ENCODE measurements at places on chromosomes 6 and 20.
A peak's percentile ranks its signal among the peaks of the same experiment; 100 is the strongest.

GRCh38 chr6:85390105-85390728 lies 59.7 kb upstream of the NT5E start:
- DNase-seq, result no peak

DNA sequence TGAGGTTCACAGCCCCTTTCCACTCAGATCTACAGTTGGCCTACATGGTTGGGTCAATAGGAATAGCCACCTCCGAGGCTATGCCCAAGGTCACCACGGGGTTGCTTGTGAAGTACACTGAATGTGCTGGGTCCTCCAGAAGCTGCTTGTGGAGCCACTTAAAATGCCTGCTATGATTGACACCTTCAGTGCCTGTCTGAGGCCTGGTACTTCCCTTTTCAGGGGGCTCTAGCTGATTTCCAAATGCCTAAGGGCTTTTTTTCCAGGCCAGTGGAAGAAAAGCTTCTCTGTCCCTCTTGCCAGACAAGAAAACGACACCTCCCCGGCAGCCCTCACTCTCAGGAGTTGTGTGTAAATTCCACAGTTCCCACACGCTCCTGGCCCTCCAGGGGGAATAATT lies 6.3 kb upstream of the NXT1 start:
- no peak for DNase-seq

DNA sequence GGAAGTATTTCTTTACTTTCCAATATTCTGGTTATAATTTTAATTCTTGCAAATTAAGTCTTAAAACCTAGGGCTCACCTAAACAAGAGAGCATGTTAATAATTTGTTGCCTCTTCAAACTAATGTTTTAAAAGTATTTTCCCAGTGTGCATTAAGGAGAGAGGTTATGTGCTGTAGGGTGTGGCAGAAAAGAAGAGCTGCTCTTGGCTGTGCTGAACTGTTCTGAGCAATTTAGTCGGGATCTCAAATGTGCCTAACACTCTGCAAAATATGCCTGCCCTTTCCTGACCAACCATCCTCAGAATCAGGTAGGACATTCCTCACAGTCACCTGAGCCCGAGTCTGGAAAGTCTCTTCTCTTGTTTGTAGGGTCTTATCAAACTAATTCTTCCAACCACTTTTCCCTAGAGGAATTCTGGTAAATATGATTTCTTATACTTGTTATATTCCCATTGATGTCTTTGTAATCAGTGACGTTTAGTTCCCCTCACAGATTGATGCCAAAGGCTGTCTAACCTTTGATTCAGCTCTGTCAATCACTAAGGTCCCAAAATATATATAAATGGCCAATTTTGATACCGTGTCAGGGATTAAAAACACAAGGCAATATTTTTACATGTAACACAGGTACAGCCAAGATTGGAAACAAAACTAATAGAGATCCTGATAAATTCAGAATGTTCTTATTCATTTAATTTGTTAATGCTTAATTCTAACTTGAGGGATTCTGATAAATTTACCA lies 298.4 kb downstream of the ADGB start:
- DNase-seq, result no peak

GRCh38 chr20:38272961-38273360 lies 12.4 kb upstream of the KIAA1755 start:
- no peak for DNase-seq

DNA sequence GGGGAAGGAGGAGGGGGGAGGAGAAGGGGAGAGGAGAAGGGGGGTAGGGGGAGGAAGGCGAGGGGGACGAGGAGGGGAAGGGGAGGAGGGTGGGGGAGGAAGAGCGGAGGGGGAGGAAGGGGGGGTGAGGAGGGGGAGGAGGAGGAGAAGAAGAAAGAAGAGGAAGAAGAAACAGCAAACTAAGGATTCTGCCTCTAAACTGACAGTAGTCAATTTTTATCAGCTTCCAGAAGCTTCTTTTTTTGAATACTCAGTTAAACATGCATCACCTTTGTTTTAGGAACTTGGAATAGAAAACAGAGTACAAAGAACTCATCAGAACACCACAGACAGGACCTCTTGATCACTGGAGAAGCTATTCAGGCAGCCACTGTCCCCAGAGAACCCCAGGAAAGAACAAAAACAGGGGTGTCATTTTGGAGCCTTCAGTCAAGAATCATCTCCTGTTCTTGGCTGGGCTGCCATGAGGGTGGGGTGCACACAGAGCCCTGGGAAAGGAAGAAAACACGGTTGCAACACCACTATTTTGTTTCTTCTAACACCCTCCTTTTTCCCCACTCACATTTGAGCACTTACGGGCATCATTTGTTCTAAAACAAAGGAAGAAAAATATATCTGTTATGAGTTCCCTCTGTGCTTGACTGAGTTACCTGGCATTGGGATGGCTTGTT lies 67.4 kb downstream of the TMEM170B start:
- no peak for DNase-seq

GRCh38 chr6:74755778-74756177 lies 450.1 kb downstream of the COL12A1 start:
- no peak for DNase-seq

DNA sequence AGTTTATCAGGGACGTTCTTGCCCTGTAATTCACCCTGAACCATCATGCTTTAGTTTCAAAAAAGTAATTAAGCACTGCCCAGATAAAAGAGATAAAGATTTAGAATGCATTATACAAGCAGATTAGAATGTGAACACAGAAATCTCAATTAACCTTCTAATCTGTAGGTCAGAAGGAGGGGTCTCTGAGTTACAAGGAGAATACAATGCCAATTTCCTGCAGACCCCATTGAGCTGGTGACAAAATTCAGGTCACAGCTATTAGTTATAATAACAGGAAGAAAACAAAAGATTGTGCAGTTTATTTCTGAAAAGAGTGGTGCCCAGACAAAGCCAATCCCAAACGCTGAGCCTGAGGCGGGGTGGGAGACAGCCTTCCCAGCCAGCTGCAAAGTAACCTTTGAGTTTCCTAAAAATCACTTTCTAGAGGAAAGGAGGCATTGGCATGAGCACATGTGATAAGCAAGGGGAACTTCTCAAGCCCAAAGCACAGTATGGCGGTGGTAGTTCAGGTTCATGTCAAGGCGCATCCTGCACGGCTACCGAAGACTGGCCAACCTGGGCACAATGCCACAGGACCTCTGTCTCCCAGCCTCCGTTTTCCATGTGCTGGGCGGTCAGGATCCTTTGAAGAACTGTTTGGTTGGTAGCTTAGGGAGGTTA lies 192.5 kb downstream of the TTLL2 start:
- no peak for DNase-seq

GRCh38 chr6:2103765-2104523 lies 141.5 kb downstream of the GMDS start:
- DNase-seq, result peak; percentile 47

DNA sequence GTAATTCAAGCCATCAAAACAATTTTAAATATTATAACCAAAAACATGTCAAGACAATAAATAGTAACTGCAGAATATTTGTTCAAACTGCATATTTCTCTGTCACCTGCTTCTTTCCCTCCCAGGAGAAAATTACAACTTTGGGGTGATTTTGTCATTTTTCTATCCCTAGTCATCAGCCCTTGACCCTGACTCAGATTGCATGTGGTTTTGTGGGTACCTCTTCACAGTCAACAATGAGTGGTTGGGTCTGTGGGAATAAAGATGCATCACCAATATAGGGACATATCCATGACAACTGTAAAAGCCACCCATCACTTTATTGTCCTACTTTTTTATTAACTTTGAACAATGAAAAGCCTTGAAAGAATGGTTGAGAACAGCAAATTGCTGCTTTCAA lies 7.3 kb downstream of the COL10A1 start:
- DNase-seq, result no peak

DNA sequence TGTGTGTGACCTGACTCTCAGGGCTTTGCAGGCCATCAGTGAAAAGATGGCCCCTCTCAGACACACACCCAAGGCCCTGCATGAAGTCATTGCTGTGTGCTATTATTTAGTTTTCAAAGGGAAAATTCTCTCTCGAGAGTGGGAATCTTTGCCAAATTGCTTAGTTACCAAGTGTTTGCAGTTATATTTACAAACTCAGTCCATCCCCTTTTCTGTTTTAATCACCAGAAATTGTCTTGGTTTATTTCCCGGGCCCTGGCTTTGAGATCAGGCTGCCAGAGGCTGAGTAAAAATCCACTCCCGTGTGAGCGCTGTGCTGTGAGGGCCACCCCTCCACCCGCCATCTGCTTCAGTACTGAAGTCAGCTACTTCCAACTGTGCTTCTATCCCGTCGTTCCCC lies 163.1 kb downstream of the SOD2 start:
- no peak for DNase-seq

DNA sequence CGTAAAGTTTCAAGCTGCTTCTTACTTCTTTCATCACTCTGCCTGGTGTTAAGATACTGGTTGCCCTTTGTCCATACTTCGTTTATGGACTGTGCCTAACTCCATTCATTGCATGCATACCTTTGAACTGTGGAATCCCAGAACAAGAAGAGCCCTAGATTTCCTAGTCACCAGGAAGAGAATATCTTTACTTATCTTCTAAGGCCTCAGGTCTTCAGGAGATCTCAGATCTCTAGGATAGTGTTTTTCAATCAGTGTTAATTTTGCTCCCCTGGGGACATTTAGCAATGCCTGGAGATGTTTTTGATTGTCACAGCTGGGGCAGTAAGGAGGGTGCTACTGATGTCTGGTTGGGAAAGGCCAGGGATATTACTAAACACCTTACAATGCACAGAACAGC lies 35.5 kb upstream of the GJA1 start:
- no peak for DNase-seq

GRCh38 chr20:751761-752160 lies 16.5 kb downstream of the SLC52A3 start:
- no peak for DNase-seq

DNA sequence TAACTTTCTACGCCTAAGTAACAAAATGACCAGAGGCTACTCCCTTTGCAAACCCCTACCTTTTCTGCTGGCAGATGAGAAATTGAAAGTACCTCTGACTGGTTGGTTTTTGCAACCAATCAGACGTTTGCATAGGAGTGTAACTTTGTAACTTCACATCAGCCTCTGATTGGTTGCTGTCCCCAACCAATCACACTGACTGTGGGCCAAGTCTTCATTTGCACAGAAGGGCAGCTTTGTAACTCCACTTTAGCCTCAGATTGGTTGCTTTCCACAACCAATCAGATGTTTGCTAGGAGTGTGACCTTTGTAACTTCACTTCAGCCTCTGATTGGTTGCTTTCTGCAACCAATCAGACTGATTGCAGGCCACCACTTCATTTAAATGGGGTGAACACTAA lies 89.1 kb downstream of the ME1 start:
- DNase-seq, result no peak

- peak; percentile 62 for DNase-seq
Observed at GRCh38 chr6:71886184-71887005, at the start of gene RIMS1. RIMS1 (plus strand) TSS chr6:71886550; CDS start chr6:71887024, 474 bp downstream.

- no peak for DNase-seq
Observed at GRCh38 chr6:40610229-40610628, 23.1 kb upstream of the LRFN2 start.

GRCh38 chr20:31608251-31608945 lies 3.3 kb downstream of the ID1 start:
- DNase-seq, result no peak

GRCh38 chr6:72413884-72414283 lies 208.0 kb upstream of the KCNQ5 start:
- no peak for DNase-seq

- no peak for DNase-seq
Observed at GRCh38 chr6:134240665-134241431, 77.1 kb downstream of the SGK1 start.

DNA sequence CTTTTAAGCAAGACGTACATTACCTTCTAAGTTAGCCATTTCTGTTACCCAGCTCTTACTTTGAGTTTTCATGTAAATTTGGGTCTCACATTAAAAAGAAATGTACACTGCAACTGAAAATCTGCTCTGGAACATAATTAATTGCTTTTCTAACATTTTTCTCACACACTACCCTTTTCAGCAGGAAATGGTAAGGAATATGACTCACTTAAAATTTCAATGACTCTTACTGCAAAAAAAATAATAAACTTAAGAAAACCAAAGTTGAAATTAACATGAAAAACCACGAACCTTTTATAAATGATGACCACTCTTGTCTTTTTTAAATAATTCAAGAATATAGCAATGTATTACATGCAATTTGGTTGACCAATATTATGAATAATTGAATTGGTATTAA lies 1.3 kb downstream of the CGA start:
- DNase-seq, result no peak

- DNase-seq, result no peak
Observed at GRCh38 chr6:138267971-138268895, 49.9 kb upstream of the PBOV1 start.

DNA sequence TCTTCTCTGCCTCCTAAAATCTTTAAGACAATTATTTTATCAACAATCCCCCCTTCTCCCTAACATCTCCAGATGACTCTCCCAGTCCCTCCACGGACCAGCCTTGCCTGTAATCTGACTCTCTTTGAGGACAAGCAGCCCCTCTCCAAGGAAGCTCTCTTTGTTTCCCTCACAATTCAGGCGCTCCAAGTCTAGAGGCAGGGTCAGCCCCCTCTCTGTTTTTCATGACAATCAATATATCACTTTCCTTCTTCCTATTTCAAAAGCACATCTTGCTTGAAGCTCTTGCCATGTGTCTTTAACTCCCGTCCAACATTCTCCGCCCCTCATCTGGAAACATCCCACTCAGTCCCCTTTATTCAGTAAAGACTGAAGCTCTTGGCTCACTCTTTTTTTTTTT lies 393.4 kb upstream of the SULF2 start:
- no peak for DNase-seq

- DNase-seq, result no peak
Observed at GRCh38 chr20:64194269-64194668, 30.0 kb downstream of the MYT1 start.

DNA sequence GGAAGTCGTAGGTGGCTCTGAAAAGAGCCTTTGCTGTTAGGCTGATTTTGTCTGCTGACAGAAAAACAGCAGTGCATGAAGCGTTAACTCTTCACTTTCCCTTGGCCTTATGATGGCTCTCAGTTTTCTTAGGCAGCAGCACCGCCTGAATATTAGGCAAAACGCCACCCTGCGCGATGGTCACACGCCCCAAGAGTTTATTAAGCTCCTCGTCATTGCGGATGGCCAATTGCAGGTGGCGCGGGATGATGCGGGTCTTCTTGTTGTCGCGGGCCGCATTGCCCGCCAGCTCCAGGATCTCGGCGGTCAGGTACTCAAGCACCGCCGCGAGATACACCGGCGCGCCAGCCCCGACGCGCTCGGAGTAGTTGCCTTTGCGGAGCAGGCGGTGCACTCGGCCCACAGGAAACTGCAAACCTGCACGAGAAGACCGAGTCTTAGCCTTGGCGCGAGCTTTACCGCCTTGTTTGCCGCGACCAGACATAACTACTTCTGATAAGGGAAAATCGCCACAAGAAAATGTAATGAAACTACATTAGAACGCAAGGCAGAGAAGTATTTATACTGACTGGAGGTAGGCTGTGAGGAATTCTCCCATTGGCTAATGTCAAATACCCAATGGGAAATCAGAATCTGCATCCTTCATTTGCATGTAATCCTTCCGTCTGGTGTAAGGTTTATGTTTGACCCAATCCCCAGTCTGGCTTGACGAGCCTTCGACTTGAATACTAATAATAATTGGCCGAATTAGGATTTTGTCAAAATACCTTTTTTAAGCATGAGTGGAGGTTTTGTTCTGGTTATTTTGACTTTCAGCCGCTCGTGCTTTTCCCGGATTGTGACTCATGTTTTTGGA lies 53.9 kb upstream of the HFE start:
- DNase-seq, result peak; percentile 79

- DNase-seq, result no peak
Observed at GRCh38 chr6:9657994-9658393, 756.9 kb downstream of the TFAP2A start.

GRCh38 chr6:90472716-90473115 lies 114.2 kb downstream of the MAP3K7 start:
- no peak for DNase-seq

Data from HEK293T (cell line).